ENCODE measurements at places on chromosomes 3 and 15.

DNA sequence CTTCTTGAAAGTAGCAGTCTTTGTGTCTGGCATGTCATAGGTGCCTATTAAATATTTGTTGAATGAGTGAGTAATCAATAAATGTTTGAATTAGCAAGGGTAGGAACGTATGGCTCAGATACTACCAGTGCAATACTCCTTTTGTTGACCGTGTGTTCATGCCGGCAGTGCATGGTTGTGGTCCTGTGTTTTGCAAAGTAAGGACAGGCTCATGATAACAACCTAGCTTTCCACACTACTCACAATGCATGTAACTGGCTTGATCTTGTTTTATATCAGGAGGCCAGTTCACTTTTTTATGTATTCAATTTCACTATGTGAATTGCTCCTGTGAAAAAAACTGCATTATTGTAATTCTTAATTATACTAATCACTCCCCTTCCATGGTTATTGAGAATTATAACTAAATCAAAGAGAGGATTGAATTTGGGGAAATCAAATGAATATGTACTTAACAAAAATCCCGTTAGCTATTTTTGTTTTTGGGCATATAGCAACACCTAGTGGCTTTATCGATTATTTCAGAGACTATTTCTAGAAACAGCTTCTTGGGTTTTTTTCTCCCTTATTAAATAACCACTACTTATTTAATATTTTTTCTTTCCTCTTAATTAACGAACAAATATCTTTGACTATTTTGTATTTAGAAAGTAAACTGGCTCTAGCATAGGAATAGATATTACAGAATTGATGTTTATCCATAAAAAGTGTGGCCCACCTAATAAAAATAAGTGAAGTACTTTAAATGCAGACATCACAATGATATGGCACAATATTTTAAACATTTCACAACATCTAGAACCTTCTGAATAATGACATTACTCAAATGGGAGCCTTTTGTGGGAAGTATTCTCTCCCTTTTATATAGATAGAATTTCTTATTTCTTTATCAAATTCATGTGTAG, 218.5 kb downstream of the BBX start:
- DNase-seq, result no peak

DNA sequence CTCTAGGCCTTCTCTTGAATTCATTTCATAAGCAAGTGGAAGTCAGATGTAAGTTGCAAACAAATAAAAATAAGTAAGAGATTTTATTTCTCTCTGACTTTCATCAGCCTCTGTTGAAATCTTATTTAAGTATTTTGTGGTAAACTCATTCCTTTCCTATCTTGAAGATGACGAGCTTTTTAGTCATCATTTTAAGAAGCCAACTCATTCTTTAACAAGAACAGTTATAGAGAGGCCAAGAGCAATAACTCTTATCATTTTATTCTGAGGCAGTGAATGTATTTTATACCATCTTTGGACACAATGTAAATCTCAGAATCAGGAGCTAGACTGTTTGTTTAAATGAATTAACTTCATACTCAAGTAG, 147.5 kb upstream of the MBNL1 start:
- DNase-seq, result no peak

DNA sequence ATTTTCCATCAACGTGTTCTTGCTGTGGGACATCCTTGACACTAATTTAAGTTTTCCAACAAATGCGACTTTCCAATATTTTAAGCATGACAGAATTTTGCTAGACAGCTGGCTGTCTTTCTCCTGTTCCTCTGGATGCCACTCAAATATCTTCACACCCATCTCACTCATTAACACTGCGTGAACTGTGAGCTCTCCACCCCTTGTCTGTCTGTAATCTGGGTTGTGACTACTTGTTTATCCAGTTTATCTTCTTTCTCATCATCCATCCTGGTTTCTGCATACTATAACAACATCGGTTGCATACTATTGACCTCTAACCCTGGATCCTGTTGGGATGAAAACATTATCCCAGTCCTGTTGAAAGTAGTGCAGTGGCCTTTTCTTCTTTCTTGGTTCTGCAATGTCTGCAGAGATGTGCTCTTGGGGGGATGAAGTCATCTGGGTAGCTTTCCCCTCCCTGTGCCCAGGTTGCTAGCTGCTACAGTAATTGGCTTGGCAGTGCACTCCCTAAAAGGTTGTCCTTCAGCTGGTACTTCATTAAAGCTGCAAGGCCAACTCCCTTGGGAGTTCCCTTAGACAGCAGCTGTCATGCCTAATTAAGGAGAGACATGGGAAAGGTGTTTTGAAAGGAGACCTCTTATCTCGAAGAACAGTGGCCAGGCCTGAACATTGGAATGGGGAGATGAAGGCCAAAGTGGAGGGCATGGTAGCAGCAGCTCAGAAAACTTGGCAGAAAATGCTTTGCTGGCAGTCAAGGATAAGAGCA, 24.7 kb downstream of the KAT2B start:
- DNase-seq, result no peak

- DNase-seq, result no peak
These were observed 730 bp downstream of the SPRED1 start for GRCh38 chr15:38253351-38253781.

DNA sequence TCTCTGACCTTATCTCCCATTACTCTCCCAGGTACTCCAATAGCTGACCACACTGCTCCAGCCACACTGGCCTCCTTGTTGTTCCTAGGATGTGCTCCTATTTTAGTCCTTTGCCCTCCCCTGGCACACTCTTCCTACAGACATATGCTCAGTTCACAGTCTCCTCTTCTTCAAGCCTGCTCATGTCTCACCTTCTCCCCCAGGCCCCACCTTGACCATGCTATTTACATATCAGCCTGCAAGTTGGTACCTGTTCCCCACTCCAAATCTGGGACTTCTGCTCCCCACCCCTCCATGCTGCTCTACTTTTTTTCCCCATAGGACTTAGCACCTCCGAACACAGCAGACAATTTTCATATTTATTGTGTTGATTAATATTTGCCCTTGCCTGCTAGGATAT, 84.9 kb upstream of the BCL6 start:
- no peak for DNase-seq

DNA sequence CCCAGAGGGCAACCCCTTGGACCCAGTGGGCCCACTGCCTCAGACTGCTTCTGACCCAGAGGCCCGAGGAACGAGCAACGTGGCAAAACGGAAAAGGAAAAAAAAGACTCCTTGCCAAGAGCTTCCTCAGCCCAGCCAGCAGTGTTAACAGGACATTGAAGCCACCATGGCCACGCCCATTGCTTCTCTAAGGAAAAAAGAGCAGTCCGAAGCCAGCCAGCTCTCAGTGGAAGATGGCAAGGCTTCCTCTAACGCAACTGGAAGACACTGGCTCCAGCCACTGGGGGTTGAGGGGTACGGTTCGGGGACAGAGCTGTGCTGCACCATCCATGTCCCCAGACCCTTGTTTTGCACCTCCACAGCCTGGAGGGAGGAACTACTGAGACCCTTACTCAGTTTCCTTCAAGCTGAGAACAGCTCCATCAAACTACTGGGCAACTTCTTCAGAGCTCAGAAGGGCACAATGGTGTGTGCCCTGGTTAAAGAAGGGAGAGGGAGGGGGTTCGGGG, 10.7 kb downstream of the BMF start:
- DNase-seq, result no peak

- DNase-seq, result no peak
These were observed 25.3 kb upstream of the ARHGEF3 start for GRCh38 chr3:56826831-56827722.

DNA sequence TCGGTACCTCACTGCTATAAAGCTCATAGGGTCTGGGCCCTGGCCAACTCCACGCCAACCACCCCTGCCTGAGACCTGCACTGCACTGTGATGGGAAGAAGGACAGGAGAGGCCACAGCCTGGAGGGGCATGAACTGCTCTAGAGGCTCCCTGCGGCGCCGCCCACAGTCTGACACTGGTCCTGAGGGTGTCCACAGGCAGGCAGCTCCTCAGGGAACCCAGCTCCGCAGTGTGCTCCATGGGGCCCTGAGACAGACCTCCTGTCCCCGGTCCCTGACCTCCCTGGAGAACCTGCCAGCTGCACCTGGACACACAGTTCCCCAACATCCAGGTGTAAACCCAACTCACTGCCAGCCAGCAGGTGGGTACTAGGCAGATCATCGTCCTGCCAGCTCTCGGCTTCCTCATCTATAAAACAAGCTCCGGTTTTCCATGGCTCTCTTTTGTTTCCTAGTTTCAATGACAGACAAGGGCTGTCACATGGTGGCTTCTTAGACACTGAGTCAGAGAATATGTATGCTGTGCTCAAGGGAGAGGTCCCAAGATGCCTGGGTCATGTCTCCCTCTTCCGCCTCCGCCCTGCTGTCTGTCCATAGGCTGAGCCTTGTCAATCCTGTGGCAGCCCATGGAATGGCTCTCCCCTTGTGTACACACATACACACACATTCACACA, 5.1 kb upstream of the HAPLN3 start:
- no peak for DNase-seq

- DNase-seq, result no peak
These were observed 33.4 kb downstream of the CCDC33 start for GRCh38 chr15:74269362-74270035.

- DNase-seq, result no peak
These were observed 622.5 kb downstream of the TBL1XR1 start for GRCh38 chr3:176574786-176575185.

DNA sequence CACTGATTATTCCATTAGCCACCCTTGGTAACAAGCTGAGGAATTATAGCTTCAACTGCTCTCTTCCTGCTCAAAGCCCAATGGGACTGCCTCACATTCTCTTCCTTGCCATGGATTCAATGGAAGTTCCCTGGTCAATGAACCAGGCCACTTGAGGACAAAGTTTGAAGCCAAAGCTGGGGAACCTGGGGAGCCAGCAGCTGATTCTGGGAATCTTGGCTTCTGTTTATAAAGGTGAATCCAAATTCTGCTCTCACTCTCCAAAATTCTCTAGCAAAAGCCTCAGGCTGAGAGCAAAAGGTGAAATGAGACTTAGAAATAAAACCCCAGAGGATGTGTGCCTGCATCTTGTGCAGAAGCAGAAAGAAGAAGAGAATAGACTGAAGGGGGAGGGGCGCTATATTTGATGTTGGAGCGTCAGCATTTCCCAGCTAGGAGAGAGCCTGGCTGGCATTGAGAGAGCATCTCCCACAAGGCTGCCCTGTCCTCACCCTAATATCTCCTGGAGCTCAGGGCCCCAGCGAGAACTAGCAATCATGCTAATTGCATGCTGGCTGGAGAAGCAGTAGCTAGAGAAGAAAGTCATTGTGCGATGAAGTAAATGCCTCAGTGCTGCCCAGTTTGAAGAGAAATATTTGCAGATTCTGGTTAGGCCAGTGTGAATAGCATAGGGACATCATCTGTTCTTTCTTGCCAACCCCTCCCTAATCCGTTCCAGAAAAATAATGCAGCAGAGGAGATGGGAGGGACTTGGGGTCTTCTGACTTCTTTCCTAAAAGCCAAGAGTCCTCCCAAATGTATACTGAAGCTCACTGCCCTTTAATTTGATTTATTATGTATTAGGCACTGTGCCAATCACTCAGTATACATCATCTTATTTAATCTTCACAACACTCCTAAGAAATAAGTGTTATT, 34.9 kb upstream of the GAP43 start:
- peak; percentile 30 for DNase-seq

DNA sequence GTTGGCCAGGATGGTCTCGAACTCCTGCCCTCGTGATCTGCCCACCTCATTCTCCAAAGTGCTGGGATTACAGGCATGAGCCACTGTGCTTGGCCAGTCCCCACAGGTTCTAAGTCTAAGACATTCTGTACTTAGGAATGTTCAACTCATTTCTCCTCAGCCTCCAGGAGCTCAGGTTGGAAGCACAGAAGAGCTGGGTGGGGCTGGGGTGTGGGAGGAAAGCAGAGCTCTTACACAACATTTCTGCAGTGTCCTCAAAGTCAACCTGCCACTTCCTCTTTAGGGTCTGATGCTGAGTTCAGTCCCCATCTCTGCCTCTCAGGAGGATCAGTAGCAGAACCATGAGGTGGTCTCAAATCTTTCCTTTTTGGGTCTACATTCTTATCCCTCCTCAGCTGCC, 75.5 kb downstream of the MRPL46 start:
- no peak for DNase-seq

GRCh38 chr3:177193688-177194268, 3.5 kb downstream of the TBL1XR1 start:
- no peak for DNase-seq

DNA sequence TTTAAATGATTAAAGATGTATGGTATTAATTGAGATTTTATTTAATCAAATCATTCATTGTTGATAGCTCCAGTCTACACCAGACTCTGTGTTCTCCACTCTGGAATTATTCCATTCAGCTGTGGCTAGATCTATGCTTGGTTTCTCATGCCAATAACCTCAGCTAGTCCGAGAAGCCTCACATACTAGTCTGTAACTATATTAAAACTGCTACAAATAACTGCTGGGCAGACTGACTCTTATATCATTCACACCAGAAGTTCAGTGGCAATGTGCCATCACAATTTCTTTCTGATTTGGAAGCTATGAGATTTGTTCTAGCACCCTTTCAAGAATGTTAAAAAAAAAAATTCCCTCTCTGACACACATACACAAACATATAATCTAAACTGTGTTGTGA, 947.3 kb downstream of the ROBO1 start:
- no peak for DNase-seq

- no peak for DNase-seq
These were observed 22.8 kb upstream of the SMAD3 start for GRCh38 chr15:67042551-67043142.

GRCh38 chr3:129039271-129040038, 21.1 kb upstream of the GP9 start:
- DNase-seq, result no peak

GRCh38 chr15:55799291-55800212, 56.6 kb upstream of the PRTG start:
- peak; percentile 56 for DNase-seq

GRCh38 chr3:48698891-48699290, 13.2 kb upstream of the NCKIPSD start:
- no peak for DNase-seq

- peak; percentile 60 for DNase-seq
These were observed 1.5 kb upstream of the SMAD3 start for GRCh38 chr15:67063689-67064606.

- no peak for DNase-seq
These were observed 59.6 kb downstream of the MGLL start for GRCh38 chr3:127762787-127763105.

DNA sequence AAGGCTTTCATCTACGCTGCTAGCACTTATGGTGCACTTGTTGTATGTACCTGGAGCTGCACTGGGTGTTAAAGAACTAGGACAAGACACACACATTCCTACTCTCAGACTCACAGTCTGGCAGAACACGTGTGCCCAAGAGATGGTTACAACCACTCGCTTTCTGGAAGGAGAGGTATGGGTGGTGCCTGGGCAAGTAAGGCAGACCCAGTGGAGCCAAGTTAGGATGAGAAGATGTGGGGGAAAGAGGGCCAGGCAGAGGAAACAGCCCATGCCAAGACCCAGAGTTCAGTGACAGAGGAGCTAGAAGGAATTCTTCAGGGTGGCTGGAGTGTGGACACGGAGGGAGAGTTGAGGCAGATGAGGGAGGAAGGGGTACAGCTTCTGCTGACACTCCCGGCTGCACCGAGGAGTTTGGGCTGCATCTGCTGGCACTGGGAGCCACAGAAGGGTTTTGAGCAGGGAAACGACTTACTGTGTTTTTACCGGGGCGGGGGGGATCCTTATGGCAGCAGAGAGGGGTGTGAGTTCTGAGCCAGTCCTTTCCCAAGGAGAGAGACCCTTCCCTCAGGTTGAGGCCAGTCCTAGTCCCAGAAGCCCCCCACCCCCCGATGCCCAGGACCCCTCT, 59.0 kb downstream of the GRIP2 start:
- peak; percentile 9 for DNase-seq

GRCh38 chr3:162678941-162679340, 1182.3 kb downstream of the OTOL1 start:
- no peak for DNase-seq

GRCh38 chr3:59968513-59969045, 918.8 kb upstream of the CFAP20DC start:
- no peak for DNase-seq

GRCh38 chr3:188664795-188665194, 507.0 kb upstream of the TPRG1 start:
- DNase-seq, result no peak

Measured in left hindlimb (tissue), 1 donor.